NCI-H2107 (cell line): ENCODE measurements at places on chromosomes 12 and 14.

DNA sequence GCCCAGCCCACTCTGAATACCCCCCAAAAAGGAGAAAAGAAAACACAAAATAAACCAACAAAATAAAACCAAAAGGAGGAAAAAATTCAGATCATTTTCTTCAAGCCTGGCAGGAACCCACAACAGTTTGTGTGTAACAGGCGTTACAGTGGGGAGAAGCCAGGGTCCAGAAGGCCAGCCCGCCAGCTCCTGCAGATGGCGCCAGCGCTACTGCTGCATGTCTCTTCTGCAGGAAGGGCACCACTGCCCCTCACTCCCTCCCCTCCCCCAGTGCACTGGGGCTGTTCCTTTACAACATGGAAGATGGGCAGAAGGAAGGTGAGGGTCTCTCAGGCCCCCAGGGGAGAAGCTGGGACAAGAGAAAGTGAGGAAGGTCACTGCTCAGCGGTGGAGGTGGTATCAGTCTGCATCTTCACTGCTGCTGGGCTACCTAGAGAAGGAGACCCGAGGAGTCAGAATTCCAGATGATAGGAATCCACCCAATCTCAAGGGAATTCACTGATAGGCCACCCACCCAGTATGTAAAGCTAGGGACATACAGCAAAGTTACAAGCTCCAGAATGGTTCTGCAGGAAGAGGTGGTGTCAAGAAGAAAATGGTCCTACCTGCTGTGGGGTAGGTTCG is 2.3 kb upstream of the NOP2 start:
- peak; percentile 35 for DNase-seq

DNA sequence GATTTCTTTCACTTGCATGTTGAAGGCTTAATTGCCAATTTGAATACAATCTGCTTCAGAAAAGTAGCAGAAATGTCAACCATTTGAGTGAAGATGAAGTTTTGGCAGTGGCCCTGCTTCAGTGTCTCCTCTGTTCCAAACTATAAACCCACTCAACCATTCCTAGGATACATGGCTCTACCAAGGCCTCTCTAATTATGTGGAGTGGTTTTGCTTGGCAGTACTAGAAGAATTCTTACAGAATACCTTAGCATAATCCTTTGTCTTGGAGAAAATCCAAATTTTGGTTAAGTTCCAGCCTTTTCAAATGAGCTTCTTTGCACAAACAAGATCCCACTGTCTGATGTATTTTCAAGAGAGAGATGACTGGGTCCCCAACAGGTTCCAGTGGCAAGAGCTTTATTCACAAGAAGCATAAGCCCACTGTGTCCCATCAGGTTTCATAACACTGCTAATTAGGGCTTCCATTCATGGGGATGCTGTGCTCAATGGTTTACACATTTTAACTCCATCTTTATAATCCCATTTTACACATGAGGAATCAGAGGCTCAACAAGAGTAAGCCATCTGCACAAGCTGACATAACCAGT is 234.5 kb downstream of the IPO8 start:
- DNase-seq = no peak

DNA sequence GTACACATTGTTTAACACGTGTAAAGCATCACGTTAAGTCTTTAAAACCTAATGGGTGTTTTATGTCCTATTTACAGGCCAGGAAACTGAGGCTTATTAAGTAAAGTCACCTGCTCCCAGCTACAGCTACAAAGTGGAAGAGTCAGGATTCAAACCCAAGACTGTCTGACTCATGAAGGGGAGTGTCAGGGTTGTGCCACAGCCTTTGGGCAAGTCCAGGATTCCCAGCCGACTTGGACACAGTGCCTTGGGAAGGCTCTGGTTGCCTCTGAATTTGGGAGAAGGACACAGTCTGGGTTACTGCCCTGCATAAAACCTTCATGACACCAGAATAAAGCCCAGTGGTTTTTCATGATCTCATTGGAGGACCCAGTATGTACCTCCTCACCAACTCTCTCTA is 7.3 kb downstream of the RNU4-2 start:
- DNase-seq = no peak

DNA sequence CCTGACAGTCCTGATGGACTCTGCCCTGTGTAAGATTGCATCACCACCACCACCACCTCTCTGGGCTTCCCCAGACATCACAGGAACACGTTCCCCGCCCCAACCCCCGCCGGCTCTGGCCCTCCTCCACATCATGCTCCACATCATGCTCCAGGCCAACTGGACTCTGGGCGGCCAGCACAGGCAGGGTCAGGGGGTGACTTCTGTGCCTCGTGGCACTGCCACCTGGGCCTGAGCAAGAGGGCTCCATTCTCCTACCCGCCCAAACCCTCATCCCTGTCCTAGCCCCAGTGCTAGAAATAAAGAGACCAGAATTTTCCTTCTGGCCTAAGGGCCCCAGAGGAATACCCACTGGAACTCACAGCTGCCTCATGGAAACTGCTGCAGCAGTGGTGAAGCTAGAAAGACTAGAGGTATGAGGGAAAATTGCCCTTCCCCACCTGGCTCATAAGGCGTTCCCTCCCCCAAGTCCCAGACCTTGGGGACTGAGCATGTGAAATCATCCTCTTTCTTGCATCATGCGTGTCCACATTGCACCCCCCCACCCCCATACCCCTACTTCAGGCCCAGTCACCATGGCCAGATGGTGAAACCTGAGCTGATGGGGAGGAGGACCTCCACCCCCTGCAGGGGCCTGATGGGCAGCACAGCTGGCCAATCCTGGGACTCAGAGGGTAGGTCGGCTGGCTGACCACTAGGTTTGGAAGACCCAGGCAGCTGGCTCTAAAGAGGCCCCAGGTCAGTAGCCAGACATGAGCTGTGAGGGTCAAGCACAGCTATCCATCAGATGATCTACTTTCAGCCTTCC is at the start of gene INHBE:
Gene INHBE, plus strand, starts transcription at position 742 of the 808 bp plus-strand sequence. CDS start 230 bp downstream, outside the sequence.
- DNase-seq = peak; percentile 82

DNA sequence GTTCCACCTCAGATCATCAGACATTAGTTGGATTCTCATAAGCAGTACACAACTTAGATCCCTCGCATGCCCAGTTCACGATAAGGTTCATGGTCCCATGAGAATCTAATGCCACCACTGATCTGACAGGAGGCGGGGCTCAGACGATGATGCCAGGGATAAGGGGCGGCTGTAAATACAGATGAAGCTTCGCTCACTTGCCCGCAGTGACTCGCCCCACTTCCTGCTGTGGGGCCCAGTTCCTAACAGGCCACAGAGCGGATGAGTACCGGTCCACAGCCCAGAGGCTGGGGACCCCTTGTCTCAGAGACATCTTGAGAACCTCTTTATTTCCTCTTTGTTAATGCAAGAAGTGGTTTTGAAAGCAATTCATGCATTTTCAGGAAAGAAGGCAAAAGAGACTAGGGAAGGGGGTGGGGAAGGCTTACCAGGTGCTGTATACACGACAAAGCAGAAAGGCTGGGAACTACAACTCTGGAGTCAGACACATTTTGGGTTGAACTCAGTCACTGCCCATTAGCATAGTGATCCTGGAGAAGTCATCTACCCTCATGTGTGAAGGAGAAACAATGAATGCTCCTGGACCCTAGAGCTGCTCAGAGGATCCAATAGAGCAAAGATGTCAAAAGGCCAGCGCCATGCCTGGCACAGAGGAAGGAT is 68.7 kb downstream of the EID3 start:
- no peak for DNase-seq

GRCh38 chr12:106197906-106198623 is 49.8 kb downstream of the CKAP4 start:
- DNase-seq = no peak

DNA sequence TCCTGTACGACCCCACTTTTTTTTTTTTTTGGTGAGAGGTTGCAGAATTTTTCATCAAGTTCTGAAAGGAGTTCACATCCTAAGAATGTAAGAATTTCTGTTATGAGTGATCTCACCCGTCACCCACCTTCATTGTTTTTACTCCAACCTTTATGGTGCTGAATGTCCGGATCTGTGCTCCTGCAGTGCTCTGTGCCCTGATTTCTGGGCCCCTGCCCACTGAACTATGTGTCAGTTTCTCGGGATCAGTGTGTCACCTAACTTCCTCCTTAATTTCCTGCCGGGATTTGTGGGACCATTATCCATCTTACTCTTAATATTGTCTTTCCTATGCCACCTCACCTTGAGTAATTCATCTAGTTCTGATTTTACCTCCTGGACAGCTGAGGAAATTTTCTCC is 11.6 kb downstream of the RASSF8 start:
- DNase-seq = no peak

DNA sequence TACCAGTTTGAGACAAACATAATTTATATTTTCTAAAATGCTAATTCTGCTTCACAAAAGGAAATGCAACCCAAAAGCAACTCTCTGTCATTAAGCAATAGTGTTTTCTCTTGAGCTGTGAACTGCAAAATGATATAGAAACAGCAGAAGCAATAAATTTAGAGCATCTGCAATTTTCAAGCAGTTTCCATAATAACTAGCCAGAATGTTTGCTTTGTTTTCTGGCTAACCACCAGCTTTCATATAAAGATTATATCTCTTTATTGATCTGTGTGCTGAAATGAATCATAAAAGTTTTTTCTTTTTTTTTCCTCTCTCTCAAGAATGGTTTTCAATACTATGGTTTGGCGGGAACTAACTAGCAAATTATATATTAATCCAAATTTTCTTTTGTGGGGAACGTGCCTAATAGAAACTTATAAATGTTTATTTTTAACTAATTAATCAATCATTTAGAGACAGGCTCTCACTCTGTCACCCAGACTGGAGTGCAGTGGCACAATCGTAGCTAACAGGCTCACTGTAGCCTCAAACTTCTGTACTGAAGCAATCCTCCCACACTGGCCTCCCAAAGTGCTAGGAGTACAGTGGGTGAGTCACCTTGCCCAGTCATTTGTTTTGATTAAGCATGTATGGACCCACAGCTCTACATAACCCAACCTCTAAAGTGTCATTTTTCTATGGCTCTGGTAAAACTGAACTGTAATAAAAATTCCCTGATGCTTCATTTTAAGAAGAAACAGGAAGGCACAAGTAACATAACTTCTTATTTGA is 830.1 kb upstream of the MGAT4C start:
- DNase-seq = no peak

DNA sequence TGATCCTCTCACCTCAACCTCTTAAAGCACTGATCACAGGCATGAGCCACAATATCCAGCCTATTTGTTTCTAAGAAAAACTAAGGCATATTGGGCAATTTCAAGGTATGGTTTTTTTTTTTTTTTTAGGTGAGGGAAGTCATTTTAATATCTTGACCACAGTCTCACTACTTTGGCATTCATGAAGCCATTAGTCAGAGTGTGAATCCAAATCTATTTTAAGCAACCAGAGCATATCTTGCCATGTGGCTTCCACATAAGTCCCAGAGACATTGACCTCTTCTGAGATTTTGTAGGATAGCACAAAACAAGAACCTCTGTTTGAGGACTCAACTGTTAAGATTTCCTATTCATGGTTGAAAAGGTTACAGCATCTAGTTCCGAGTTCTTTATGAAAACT is 130.3 kb upstream of the RBM19 start:
- no peak for DNase-seq

DNA sequence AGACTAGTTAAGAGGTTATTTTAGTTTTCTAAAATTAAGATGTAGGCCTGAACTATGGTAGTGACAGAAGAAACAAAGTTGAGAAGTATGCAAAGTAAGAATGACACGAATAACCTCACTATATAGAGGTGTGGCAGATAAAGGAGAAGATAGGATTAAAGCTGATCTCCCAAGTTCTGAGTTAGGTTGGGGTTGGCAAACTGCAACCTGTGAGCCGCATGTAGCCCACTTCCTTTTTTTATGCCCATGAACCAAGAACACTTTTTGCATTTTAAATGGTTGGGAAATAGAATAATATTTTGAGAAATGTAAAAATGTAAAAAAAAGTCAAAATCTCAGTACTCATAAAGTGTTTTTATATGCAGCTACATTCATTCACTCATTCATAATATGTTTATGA is 34.3 kb downstream of the KTN1 start:
- DNase-seq = no peak

DNA sequence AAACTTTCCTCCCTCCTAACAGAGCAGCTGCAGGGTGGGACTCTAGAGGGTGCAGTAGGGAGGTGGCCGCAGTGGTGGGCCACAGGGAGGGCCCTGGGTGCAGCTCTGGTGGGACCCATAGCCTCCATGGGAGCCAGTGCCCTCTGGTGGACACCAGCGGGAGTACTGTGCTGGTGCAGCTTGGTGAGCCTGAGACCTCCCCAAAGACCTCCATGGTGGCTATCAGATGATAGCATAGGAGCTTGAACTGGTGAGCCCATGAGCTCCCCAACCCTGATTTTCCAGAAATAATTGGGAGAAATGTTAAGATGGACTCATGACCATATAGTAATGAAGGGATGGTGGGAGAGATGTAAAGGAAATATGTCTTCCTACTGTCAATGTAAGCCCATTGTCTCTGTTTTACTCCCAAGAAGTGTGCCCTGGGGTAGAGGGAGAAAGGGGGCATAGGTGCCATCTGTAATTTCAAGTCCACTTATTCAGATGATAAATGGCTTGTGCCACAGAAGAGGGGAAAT is 98.7 kb downstream of the GAS2L3 start:
- no peak for DNase-seq

DNA sequence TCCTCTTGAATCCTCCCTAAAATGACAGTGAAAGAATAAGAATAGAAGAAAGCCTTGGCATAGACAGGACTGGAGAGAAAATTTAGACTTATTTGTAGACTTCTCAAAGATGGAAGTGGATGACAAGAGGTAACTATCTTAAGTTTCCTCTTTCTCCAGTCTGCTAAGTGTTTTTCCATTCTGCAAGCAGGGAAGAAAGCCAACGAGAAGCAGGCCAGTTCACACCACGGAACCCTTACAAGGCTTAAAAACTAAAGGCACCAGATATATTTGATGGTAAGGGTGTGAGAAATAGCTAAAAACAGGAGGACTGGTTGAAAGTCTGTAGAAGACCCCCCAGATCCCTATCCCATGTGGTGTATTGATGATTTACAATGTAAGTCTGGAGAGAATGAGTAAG is 82.9 kb upstream of the GPHB5 start:
- DNase-seq = no peak

- no peak for DNase-seq
These were observed 674.1 kb upstream of the ATXN7L3B start for GRCh38 chr12:73863546-73863945.

- DNase-seq = no peak
These were observed 515 bp upstream of the ABCC9 start for GRCh38 chr12:21941506-21942376.

GRCh38 chr12:108228746-108229145 is 99.7 kb downstream of the WSCD2 start:
- no peak for DNase-seq

DNA sequence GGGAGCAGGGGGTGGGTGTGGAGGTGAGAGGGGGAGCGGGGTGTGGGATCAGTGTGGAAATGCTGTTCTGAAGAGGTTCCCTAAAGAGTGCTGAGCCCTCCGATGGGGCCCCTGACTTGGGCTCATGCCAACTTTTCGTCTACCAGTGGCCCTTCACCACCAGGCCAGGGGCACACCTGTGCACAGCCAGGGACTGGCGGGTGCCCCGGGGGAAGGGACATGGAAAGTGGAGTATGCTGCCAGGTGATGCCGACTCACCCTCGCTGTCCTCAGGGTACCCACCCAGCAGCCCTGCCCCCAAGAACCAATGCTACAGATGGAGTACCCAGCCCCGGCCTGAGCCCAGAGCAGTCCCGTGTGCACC is 26.2 kb downstream of the AMN start:
- no peak for DNase-seq

GRCh38 chr14:69315301-69315700 is 55.3 kb downstream of the GALNT16 start:
- no peak for DNase-seq
